ENCODE measurements at places on chromosomes 5 and 9.

DNA sequence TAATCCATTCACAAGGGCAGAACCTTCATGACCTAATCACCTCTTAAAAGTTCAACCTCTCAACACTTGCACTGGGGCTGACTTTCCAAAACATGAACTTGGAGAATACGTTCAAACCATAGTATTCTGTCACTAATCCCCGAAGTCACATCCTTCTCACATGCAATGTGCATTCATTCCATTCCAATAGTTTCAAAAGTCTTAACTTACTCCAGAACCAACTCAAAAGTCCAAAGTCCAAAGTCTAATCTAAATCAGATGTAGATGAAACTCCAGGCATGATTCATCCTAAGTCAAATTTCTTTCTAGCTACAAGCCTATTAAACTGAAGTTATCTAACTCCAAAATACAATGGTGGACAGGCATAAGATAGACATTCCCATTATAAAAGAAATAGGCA is 21.7 kb upstream of the ADAMTSL1 start:
- DNase-seq = no peak

- no peak for DNase-seq
Measured at GRCh38 chr5:145787996-145788395, 47.1 kb downstream of the PRELID2 start.

GRCh38 chr9:136975644-136976043 is 1.7 kb upstream of the PTGDS start:
- DNase-seq = no peak

DNA sequence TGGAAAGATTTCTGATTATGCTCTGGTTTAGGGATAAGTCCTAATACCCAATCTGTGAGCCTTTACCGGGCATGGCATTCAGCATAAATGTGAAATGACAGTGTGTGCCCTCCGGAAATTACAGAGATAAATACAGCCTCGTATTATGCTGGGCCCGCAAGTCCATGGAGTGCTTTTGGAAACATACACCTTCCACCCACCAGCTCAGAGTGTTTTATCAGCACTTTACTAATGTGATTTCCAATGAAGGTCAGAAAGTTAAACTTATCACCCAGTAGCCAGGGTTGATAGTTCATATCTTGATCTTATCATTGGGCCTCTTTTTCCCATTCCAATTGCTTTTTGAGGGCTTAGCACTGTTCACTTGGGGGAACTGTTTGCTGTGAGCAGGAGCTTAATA is 94.8 kb downstream of the SGCD start:
- DNase-seq = no peak

GRCh38 chr9:126692041-126692758 is 78.5 kb downstream of the LMX1B start:
- DNase-seq = no peak

DNA sequence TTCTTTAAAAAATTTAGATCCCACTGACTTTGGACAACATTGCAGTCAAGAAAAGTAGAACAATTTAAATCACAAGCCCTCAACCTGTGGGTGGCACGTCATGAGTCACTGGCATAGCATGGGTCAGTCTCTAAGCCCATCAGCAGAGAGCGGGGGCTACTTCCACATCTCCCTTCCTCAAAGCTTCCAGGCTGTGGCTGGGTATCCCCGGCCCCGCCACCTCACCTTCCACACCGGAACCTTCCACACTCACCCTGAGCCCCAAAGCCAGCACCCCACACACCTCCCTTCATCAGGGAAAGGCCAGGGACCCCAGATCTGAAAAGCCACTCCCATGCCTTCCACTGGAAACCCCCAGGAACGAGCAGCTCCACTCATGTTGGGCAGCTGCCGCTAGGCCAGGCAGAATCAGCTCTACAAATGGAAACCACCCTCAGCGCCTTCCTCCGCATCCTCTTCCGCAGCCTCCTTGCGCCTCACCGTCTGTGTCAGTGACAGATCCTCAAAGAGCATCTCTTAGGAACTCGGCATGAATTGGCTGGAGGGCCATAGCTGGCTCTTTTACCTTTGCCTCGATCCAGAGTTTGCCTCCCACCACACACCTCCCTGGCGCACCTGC is 156.5 kb downstream of the ERCC6L2 start:
- DNase-seq = no peak

DNA sequence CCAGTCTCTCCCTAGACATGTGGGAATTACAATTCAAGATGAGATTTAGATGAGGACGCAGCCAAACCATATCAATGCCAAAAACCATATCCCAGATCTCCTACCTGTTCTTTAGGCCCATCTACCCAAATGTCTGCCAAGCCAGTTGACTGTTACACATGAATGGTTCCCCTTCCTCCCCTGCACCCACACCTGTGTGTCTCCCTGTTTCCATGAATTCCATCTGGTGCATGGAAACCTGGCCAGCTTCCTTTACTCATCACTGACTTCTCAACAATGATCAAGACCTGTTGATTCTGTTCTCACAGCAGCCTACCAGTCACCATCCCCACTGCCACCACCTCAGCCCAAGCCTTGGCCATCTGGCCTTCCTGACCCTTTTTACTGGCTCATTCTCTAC is 222.7 kb downstream of the NR3C1 start:
- no peak for DNase-seq

GRCh38 chr5:103918668-103919367 is 356.2 kb upstream of the NUDT12 start:
- no peak for DNase-seq

DNA sequence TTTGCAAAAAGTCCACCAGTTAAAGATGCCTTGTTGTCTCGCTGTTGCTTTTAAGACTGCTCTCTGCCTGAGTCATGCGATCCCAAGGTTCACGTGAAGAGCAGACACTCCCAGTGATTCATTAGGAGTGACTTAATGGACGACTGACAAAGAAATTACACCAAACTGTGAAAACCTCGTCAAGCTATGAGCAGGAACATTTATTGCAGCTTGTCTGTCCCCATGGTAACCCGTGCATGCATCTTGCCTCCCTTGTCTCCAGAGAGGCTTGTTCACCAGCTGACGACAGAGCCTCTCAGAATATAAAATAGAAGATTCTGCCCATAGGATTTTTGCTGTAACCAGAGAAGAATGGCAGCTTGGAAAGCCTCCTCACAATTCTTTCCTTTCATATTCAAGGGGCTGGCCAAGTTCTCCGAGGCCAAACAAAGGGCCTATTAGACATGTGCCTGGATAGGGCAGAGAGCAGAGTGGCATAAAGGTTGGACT is 352.7 kb downstream of the SPOCK1 start:
- no peak for DNase-seq

GRCh38 chr5:130112246-130112645 is 208.0 kb downstream of the CHSY3 start:
- DNase-seq = no peak

DNA sequence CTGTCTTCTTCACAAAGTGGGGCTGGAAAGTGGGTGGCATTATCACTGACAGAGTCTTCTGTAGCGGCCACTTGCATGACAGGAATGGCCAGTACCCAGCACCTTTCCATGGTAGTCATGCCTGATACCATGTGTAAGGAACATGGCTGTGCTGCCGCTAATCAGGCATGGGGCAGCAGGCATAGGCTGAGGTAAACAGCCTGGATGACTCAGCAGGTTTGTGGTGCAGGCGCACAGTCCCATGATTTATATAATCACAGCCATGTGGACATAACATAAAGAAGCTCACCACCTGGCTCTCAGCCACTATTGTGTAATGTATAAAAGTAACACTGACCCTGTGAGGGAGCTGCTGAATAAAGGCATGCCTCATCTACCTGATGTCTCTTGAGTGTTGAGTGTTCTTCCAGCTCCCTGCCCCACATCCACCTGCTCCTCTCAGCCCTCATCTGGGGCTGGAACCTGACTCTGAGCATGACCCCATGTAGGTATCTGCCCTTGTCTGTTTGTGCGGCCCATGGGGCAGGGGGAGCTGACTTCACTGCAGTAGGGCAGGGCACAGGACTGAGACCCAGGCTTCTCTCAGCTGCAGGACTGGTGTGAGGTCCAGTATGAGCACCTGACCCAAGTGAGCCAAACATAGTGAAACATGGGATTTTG is 13.2 kb upstream of the ICE1 start:
- DNase-seq = no peak

DNA sequence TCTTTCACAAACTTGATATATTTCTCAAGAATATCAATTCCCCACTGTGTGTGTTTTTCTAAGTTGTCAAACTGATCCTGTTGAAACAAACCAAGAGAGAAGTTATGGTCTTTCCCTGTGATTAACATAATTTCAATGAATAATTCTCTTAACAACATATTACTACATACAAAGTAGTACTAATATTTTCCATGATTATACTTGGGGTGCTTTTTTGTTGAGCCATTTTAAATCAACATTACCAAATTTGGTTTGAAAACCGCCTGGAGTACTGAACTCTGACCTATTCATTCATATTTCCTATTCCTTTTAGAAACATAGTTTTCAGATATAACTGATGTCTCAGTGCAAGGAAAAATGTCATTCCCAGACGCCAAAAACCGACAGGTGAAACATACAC is 48.1 kb downstream of the FNBP1 start:
- DNase-seq = no peak

DNA sequence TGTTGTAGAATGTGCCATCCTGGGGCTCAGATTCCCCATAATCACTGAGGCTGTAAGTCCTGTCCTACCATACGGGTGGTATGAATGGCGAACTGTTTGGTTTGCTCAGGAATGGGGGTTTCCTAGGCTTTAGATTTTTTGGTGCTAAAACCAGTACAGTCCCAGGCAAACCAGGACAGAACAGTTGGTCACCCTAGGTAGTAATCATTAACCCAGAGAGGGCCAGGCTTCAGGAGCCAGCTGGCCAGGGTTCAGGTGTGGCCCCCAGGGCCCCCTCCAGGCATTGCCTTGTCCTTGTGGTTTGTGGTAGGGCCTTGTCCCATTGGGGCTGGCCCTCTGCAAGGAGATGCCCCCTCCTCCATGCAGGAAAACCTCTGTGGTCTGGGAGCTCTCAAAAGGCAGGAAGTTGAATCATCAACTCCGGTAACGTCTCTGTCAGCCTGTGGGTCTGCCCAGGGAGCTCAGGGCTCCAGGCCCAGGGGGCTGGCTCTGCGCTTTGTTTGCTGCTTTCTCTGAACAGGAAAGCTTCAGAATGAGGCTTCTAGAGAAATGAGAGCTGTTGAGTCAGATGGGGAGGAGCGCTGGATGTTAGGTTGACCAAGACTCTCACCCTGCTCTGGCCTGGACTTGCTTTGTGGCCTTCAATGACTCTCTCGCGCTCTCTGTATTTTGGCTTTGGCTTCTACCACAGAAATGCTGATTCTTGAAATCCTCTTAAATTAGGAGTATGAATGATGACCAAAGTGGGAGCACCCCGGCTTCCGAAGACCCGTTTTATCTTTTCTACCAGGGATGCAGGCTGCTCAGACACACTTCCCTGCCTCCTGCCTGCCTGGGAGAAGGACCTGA is 22.2 kb upstream of the JADE2 start:
- DNase-seq = peak; percentile 72

DNA sequence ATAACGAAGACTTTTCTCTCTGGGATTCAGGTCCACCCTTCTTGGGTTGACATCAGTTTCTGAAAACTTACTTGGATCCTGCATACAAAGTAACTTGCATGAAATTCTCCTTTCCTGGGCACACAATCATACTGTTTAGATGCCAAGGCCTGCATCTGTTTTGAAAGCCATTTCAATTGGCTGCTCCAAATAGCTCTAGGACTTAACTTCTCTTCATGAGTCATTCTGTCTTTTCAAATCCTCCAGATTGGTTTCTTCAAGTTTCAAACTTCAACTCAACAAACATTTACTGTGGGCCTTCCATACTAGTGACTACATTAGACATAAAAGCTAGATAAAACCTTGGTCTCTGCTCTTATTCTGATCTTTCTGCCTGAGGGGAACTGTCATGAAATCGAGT is 54.8 kb upstream of the HMHB1 start:
- no peak for DNase-seq

- no peak for DNase-seq
Measured at GRCh38 chr5:148368299-148368698, 15.5 kb upstream of the FBXO38 start.

DNA sequence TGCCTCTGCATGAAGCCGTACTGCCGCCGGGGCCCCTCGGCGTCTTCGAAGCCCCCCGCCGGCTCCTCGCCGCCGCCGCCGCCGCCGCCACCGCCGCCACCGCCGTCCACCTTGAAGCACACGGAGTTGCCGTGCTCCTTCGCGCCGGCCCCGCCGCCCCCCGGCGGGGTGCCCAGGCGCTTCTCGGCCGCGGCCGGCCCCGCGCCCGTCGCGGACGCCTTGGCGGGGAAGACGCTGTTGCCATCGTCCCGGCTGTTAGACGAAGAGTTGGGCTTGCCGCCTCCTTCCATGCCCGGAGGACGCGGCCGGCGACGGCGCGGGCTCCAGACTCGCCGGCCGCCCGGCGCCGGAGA is 400 bp downstream of the HCN1 start:
- no peak for DNase-seq

DNA sequence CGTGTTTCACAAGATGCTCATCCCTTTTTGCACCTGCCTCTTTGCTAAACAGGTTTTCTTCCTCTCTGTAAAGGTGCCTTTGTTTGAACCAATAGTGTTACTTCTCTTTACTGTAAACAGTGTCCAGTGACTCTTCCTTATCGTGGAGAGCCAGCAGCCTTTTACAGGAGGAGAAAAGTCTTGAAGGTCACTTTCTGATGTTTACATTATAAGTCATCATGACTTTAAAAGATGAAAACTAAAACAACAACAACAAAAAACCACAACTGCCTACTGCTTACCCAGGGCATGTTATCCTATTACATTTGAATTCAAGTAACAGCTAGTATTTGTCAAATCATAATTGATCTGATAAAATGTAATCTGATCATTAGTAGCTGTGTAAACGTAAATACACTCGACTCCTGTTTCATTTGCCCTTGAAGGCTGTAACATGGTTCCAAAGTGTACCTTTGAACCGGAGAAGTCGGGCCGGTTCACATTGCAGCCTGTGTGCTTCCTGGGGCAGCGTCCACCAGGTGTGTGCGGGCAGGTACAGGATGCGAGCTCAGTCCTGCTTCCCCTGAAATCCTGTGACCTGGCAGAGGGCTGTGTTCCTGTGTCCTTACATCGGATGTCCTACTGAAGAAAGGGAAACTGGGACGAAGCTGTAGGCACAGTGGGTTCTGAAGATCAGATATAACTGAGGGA is 118.1 kb downstream of the C9orf152 start:
- DNase-seq = no peak

- no peak for DNase-seq
Measured at GRCh38 chr9:36110434-36110833, 26.1 kb upstream of the GLIPR2 start.

DNA sequence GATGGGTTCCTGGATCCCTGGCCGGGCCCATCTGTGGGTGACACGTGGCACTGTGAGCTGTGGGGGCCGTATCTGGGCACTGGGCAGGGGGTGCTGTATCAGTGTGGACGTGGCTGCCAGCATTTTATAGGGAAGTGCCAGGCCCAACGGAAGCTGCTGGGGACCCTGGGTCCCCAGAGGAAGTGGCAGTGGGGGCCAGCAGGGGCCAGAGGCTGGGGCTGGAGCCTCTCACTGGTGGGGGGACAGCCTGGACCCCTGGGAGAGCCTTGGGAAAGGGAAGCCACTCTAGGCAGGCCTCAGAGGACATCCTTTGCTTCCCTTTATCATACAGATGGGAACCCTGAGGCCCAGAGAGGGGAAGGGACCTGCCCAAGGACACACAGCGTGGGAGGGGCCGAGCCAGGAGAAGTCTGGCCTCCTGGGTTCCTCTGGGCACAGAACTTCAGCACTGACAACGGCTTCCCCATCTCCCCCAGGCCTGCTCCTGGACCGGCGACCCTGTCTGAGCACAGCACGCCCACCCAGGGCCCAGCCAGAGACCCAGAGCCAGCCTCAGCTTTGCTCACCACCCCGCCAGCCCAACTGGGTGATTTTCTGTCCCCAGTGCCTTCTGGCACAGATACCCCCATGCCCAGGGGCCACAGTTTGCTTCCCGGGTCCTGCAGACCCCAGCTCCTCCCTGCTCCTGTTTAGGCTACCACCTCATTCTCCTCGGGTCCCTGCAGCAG is 15.5 kb upstream of the LAMC3 start:
- no peak for DNase-seq
